ENCODE measurements at places on chromosomes 4 and X.
A peak's percentile ranks its signal among the peaks of the same experiment; 100 is the strongest.

DNA sequence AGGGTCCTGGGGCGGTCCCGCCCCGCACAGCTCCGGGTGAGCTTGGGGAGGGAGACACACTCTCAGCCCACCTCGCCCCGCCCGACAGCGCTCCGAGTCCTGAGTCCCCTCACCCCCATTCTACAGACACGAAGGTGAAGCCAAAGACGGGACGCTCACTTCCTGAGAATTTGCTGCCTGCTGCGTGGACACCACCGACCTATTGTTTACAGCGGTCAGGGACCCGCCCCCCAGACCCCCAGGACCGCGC is 796 bp upstream of the ZNF141 start:
- no peak for DNase-seq

- no peak for DNase-seq
These were observed 121.9 kb downstream of the SMIM20 start for GRCh38 chr4:26035921-26036320.

DNA sequence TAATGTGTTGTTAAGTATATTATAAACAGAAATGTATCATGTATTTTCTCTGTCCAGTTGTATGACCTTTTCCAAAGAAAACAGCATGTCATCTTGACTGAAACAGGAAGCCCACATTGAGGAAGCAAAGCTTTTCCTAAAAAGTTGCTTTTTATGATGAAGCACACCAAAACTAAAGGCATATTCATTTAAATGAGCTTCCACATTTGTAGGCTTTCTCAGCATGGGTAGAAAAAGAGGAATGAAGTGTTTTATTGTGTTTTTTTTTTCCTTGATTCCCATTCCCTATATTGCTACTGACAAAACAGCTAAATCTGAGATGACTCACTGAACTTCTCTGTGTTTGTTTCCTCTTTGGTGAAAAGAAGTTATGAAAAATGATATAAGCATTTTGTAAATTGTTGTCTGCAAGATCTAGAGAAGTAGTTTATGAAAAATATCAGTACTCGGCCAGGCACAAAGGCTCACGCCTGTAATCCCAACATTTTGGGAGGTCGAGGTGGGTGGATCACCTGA is 32.5 kb upstream of the FRAS1 start:
- DNase-seq, result no peak

DNA sequence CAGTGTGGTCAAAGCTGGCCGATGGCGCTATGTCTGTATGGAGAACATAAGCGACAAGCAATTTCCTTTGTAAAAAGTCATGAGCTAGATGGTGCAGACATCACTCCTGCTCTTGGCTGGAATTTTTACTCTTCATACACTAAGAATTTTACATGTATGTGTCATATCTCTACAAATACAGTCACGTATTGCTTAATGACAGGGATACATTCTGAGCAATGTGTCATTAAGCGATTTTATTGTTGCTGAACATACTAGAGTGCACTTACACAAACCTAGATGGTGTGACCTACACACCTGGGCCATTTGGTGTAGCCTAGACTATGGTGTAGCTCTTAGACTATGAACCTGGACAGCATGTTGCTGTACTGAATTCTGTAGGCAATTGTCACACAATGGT is 185.4 kb downstream of the SOWAHB start:
- DNase-seq, result no peak

- DNase-seq, result no peak
These were observed 126.5 kb downstream of the KIT start for GRCh38 chr4:54784161-54784671.

- no peak for DNase-seq
These were observed 46.2 kb downstream of the CASK start for GRCh38 chrX:41877167-41877566.

DNA sequence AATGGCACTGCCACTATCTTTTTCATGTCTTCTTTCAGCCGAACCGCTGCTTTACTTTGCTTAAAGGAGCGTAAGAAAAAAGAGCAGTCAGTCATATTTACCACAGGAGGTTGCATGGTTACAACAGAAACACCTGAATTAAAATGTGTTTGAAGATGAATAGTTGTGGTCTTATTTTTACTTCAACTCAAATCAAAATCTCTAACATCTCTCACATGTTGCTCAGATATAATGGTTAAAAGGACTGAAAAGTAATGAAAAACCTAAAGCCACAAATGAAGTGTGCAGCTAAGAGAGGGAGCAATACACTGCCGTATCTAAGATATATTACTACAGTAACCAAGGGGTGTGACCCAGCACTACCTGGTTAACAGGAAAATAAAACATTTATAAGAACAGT is 27.4 kb downstream of the FAM13A start:
- no peak for DNase-seq

- DNase-seq, result no peak
These were observed 62.4 kb upstream of the WDFY3 start for GRCh38 chr4:85028910-85029309.

- no peak for DNase-seq
These were observed 521.9 kb upstream of the BOD1L1 start for GRCh38 chr4:14149176-14150053.

DNA sequence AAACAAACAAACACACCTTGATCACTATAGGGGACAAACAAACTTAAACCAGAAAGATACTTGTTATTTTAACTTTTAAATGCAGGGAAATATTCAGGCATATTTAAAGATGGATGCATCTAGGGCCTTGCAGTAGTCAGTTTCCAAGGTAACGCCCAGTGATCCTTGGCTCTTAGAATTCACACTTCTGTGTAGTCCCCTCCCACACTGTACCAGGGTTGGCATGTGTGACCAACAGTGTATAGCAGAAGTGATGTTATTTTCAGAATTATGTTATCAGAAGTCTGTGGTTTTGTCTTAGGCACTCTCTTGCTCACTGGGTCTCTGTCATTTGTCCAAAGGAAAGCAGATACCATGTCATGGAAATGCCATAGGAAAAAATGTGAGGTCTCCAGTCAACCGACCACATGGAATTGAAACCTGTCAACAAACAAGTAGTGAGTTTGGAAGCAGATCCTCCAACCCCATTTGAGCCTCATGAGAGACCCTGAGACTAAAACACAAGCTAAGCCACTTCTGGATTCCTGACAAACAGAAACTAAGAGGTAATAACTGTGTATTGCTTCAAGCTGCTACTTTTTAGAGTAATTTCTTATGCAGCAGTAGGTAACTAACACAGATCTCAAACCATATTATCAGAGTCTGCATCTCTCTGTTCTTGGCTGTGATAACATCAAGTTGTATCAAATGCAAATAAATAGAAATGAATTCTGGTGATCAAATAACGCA is 670.3 kb downstream of the KCTD8 start:
- DNase-seq, result no peak

GRCh38 chr4:102614801-102615200 is 113.6 kb downstream of the NFKB1 start:
- DNase-seq, result no peak

GRCh38 chr4:84484236-84484635 is 14.9 kb downstream of the NKX6-1 start:
- no peak for DNase-seq

- no peak for DNase-seq
These were observed 262.2 kb upstream of the INTU start for GRCh38 chr4:127370604-127371003.

DNA sequence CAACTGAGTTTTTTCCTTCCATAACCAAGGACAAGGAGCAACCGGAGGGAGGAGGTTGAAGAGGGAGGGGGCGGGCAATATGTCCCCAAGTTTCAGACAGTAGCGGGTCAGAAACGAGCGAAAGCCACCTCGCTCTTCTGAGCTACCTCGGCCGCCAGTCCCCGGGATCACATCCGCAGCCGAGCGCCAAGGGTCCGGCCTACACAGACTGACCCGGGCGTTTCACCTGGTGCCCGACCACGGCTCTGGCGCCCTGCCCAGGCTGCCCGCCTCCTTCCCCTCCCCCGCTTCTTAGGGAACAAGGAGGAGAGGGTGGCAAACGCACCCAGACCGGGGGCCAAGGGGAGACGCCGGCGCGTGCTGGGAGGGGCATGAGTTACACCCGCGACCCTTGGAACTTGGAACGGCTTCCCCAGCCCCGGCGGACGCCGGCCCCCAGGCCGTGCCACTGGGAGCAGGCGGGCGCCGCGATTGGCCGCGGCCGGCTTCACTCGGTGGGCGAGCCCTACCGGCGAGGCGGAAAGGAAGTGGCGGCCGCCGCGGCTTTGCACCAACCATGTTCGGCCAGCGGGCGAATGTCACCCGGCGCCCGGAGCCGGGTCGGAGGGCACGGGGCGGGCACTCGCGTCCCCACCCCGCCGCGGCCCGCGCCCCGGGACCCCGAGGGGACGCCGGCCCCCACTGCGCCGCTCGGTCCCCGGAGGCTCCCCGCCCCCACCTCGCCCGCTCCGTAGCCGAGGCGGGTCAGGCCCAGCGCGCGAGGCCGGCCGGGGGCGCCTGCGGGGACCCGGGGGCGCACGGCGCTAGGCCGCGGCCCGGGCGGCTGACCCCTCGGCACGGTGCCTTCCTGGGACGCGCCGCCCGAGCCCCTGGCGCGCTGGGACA is 1.5 kb downstream of the IRF2 start:
- DNase-seq, result peak; percentile 90

DNA sequence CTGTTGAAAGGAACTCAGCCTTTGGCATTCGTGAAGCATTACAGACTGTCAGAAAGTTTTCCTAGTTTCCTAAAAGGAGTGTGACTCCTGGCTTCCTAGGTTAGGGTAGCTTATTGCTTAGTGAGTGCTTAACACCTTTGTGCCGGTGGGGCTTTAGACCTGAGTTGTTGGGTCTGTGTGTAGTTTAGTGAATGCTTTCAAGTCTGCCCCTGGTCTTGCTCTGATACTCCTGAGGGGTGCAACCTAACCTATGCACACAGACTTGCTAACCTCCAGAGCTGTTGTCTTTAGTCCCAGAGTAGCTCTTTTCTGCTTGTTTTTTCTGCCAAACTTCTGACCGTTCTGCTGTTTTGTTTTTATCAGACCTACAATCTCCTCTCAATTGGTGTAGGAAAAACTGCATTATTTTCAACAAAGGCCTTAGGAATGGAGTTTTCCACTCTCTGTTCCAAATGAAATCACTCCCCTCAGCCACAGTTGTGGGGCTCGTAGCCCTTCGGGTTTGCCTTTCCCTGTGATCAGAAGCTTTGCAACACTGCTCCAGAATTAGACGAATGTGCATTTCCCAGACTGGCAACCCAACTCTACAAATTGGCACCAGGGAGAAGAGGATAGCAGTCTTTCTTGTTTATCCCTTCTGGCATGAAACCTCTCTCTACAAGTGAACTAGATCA is 1399.1 kb upstream of the PCDH7 start:
- DNase-seq, result no peak

DNA sequence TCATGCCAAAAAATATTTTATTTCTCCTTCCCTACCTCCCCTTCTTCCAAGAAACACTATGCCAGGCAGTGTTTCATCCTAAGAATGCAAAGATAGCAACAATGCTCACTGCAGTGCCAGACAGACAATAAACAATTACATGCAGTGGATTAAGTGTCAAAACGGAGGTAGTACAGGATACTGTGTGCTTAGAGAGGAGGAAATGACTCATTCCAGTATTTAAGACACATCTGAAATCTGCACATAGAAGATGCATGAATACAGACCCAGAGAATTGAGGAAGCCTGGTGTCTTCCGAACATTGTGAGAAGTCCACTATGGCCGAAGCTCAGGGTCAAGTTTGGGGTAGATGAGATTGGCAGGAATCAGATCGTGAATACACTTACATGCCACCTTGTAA is 326.4 kb downstream of the PPP3CA start:
- DNase-seq, result no peak
